Transverse colon (tissue), 4 donors: ENCODE measurements at places on chromosomes 5 and 9. TPM values are rescaled to one million over a fixed set of nuclear protein-coding genes. Genes with fewer than 3 reads are reported as not detected.

DNA sequence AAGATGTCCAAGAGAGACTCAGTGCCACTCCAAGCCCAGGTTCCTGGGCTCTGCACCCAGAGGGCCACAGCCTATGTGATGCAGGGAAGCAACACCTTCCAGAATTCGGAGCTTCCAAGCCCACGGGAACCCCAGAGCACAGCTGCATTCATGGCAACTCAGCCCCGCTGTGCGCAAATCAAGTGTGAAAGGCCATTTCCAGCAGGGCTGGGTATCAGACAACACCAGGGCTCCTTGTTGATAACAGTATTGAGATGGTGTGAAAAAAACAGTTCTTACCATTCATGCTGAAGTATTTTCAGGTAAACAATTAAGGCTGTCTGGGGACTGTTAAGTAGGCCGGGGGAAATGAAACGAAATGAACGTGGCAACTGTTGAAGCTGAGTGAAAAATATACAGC, 10.1 kb downstream of the ROR2 start:
- DNase-seq: no peak

Gene LCN12
- 2.9 TPM for total RNA-seq

Gene EQTN
- total RNA-seq: not detected

DNA sequence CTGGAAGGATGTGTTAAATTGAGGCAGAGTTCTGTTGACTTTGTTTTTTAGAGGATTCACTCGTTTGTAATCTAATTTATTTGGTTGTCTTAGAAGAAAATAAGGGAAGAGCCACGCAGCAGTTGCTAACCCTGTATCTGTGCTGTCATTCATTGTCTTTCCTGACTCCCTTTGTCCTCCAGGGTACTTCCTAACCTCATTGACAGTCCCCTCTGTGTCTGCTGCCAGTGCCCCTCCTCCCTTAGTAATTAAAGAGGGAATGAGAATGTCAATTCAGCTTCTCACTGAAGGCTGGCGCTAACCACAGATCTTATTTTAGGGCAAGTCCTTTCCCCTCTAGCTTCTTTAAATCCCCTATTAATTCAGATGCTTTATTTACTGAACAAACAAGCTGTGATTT, 84.0 kb downstream of the MAST4 start:
- no peak for DNase-seq

DNA sequence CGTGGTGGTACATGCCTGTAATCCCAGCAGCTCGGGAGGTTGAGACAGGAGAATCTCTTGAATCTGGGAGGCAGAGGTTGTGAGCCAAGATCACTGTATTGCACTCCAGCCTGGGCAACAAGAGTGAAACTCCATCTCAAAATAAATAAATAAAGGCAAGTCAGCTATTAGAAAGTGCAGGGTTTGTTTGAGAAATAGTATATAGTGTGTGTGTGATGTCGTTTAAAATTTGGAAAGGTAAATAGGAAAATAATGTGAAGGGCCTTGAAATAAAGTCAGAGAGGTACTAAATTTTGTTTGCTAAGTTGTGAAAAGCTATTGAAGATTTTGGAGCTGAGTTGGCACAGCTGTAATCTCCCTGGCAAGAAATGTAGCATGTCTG, 17.8 kb downstream of the ZNF131 start:
- DNase-seq: no peak
